ENCODE measurements at places on chromosomes 12 and 14.

GRCh38 chr12:25743679-25744215 lies 190.7 kb upstream of the LMNTD1 start:
- no peak for DNase-seq

DNA sequence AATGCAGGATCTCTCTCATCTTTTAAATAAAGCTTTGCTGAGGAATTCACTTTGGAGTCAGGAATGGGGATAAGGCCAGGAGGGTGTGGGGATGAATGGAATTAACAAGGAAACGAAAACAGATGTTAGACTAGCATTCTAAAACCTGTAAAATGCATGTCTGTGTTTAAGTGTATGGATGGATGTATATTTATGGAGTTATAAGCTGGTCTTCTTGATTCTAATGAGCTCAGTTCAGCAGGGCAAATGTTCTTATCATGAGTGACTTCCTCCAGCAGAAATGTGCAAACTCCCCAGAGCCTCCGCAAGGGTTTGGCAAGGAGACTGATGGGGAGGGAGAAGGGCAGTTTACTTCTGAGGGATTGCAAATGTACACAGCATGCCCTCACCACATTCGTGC lies 149.1 kb downstream of the NTF3 start:
- DNase-seq, result no peak

- no peak for DNase-seq
These were observed 2.9 kb downstream of the RND1 start for GRCh38 chr12:48862760-48863159.

DNA sequence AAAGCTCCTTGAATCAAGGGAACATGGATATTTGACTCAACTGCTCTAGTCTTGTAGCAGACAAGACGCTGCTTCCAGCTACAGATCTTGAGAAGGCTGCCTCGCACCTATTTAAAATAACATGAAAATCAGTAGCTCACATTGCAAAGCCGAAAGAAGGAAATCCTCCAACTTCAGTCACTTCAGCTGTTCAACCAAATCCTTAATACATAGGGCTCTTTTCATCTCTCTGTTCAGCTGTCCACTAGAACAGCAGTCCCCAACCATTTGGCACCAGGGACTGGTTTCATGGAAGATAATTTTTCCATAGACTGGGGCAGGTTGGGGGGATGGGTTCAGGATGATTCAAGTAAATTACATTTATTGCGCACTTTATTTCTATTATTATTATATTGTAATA lies 1116.0 kb upstream of the TMEM132C start:
- no peak for DNase-seq

All from activated naive CD4-positive, alpha-beta T cell treated with anti-CD3 and anti-CD28 coated beads, Interleukin-2, amount 50 U/mL, for 72 hours (primary cell).